ENCODE measurements at places on chromosomes 13 and 19.

- DNase-seq: no peak
Observed at GRCh38 chr13:51552027-51552426, 32.2 kb upstream of the WDFY2 start.

GRCh38 chr13:78045916-78046315, 127.3 kb upstream of the EDNRB start:
- DNase-seq: no peak

- no peak for DNase-seq
Observed at GRCh38 chr19:49800771-49801170, 12.3 kb downstream of the FUZ start.

GRCh38 chr13:40190641-40191100, 475.8 kb downstream of the FOXO1 start:
- DNase-seq: no peak

GRCh38 chr13:36160297-36160696, 29.1 kb upstream of the DCLK1 start:
- DNase-seq: no peak

DNA sequence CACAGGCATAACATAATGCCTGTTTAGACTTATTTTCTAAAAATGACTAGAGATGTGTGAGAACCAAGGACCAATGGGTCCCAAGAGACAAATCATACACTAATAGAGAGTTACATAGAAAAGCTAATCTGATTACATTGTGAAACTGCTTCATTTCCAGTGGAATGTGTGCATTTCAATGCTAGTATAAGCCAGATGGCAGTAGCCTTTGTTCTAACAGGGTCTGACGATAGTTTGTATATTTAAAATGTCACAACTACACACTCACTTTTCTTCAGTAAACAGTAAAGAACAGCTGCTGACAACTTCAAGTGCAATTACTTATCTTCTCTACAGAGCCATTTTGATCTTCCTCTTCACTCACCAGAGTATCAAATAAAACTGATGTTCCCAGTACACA, 4.3 kb upstream of the SLITRK5 start:
- DNase-seq: no peak

DNA sequence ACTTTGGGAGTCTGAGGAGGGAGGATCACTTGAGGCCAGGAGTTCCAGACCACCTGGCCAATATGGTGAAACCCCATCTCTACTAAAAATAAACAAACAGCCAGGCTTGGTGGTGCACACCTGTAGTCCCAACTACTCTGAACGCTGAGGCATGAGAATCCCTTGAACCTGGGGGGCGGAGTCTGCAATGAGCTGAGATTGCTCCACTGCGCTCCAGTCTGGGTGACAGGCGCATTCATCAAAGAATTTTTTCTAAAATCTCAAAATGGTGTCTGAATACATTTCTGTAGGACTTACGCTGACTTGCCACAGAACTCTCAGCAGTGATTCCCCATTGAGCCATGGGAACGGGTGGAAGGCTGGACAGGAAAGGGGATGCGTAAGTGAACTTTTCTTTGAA, 18.0 kb upstream of the ERVV-1 start:
- DNase-seq: no peak

- DNase-seq: no peak
Observed at GRCh38 chr19:645912-646778, 6.5 kb downstream of the FGF22 start.

DNA sequence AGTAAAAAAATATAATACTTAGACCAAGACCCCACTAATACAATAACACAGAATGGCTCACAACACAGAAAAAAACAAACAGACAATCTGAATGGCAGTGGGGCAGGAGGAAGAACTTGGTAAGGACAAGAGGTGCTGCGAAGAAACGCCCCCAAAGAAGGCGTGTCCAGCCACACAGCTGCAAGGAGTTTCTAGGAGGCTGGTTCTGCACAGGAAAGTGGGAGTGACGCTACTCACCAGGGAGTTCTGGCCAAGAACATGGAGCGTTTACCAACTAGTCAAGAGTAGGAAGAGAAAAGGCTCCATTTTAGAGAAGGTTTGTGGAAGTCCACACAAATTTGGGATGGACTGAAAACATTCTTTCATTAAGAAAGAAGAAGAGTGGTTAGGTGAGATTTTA, 95.3 kb upstream of the SLC15A1 start:
- no peak for DNase-seq

- DNase-seq: no peak
Observed at GRCh38 chr13:31956980-31957644, 74.5 kb upstream of the FRY start.

- no peak for DNase-seq
Observed at GRCh38 chr19:47523473-47523872, 8.6 kb upstream of the NAPA start.

- DNase-seq: no peak
Observed at GRCh38 chr19:2552859-2553258, 76.9 kb downstream of the GADD45B start.

DNA sequence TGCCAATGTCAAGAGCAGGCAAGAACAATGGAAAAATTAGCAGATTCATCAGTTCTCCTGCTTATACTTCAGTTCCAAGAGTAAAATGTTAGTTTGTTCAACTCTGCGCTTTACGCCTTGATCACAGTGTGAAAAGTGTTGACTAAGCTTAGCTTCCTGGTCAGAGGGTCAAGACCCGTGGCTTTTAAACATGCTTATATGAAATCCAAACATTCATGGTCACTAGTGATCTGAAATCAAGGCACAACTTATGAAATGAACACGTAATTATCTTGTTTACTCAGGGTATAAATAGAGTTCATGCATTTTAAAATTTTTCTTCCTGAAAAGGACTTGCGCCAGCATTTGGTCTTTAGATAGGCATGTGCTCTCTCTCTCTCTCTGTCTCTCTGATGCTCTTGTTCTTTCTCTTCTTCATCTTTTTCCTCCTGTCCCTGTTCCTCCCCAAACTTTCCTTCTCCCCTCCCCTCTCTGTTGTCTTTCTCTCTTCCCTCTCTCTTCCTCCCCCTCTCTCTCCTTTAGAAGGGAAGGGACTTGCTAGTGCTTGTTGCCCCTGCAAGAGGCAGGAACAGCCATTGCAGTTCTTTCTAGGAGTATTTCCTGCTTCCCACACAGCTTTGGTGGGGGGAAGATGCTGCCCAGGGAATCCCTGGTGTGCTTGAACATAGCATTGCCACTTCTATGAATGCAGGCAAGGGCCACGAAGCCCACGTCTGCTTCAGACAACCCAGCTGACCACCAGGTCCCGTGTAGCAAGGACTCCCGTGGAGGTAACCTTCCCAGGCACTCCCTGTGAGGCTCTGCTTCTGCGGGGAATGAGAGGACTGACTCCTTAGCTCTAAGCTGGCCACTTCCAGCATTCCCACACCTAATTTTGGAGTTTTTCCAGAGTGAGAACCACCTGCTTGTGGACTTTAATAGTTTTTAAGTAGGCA, 7.1 kb upstream of the ZNF536 start:
- no peak for DNase-seq

DNA sequence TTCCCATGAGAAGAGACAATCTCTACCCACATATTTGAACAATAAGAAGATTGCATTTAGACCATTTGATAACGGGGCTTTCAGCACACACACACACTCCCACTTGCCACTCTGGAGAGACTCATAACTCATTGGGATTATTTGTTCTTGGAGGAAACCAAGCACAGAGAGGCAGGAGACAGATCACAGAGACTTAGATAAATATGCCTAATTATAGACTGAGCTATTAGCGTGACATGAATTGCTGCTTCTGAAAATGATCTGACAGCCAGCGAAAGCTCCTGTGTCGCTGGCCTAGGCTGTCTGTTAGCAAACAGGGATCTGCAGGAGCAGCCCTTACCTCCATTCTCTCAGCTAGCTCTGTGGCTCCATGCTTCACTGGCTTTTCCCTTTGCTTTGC, 111.4 kb downstream of the CCNA1 start:
- DNase-seq: no peak

GRCh38 chr13:72379581-72379980, 347.8 kb downstream of the MZT1 start:
- DNase-seq: no peak

- no peak for DNase-seq
Observed at GRCh38 chr13:40878321-40878720, 88.9 kb downstream of the SLC25A15 start.

DNA sequence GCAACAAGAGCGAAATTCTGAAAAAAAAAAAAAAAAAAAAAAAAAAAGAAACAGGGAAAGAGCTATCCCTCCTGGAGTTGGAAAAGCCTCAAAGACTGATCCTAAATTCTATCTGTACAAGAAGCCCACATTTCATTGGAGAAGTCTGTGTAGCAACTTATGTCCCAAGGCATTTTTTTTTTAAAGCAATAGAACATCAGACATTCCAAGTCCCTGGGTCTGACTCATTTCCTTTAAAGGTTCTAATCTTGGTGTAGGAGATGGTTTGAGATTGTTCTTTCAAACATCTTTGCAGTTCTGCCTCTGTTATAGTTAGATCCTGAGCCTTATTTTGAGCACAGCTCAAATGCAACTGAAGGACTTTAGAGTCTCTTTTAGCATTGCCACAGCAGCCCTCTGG, 706.5 kb upstream of the MIR17HG start:
- no peak for DNase-seq

DNA sequence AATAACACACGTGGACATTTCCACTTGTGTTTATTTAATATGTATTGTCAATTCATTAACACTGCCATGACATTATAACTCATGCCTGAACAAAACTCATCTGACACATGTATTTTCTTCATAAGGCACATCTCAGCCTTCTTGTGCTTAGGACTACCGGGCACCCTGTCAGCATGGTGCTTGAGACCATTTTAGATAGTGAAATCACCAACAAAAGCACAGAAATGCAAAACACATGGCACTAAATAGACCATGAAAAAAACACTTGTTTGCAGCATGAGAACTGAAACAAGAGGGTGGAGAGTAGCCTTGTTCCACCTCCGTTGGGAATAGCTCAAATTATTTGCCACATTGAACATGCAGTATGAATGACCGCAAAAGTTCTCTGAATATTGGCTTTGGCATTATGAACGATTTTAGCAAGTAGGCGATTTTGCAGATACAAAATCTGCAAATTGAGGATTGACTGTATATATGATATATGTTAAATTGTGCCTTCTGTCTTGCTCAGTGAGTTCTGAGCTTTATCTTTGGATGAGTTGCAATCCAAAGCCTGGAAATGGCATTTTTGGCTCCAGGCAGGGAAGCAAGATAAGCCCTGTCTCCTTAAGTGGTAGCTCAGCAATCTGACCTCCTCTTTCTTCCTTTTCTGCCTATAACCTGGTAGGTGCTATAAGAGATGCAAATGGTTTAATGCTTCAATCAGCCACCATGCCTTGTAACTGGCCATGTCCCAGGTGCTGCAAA, 328.2 kb downstream of the HS6ST3 start:
- no peak for DNase-seq

DNA sequence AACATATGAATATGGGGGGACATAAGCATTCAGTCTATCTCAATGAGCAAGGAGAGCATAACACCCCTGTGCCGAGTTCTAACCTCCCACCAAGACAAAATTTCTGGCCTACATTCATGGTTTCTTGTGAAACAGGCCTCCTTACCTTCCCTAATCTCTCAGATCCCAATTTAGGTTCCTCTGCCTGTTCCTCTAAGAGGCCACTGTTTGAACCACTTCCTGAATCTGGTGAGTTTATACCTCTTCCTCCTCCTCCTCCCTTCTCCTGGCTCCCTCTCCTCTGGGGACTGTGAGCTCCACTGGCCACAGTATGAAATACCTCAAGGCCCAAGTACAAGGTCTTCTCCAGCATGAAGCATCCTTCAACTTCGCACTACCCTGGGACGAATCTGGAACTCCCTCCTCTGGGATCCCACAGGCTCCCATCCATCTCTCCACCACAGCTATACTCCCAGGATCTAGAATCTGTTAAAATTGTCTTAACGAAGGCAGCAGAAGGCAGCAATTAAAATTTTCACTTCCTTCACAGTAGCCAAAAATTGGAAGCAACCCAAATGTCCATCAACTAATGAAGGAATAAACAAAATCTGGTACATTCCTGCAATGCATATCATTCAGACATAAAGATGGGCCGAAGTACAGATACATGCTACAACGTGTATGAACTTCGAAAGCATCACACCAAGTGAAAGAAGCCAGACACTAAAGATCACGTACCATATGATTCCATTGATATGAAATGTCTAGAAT, 7.8 kb upstream of the SIGLECL1 start:
- no peak for DNase-seq

DNA sequence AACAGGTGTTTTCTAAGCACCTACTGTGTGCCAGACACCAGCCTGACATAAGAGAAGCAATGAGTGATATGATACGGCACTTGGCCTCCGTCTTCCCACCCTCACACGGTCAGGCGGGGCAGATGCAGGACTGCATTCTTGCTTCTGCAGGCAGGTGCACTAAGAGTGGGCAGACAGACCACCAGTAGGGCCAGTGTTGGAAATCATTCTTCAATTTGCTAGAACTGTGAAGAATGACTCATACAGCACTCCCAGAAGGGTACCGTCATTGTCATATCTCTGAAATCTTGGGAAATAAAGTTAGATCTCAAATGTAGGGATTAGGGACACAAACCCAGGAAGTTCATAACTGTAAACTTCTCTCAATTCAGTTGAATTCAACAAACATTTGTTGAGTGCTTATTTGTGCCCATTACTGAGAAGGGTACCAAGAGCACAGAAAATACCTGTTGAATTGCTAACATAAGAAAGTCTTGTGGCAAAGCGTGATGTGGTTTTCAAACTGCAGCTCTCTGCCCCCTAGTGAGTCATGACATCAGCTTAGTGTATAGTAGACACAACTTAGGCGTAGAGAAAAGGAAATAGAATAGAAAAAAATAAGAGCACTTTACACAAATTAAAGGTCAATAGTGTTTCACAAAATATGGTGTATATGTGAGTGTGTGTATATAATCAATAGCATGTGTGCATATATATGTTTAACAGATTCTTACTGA, 76.1 kb downstream of the TEX26 start:
- no peak for DNase-seq

GRCh38 chr19:49400029-49400428, 12.0 kb downstream of the KASH5 start:
- no peak for DNase-seq

DNA sequence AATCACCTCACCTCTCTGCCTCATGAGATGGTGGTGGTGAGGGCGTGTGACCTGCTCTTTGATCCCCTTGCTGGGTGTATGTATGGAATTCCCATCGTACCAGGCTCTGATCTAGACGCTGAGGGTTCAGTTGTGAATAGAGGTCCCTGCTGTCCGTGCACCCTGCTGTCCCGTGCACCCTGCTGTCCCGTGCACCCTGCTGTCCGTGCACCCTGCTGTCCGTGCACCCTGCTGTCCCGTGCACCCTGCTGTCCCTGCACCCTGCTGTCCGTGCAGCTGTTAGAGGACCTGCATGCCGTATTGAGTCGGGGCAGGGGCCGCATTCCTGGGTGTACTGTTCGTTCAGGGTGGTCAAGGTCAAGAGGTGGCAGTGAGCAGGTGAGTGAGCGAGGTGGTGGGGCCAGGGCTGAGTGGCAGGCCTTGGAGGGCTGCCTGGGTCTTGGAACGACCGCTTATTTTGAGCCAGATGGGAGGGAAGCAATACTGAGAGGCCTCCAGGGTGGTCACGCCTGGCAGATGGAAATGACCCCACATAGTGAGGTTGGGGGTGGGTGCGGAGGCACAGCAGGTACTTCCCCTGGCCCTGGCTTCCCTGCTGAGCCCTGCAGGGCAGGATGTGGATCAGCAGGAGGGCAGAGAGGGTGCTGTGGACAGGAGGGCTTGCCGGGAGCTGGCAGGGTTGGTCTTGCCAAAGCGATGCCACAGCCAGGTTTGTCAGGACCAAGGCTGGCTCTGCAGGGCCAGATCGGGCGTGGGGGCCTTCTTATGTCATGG, 4.6 kb upstream of the EPN1 start:
- no peak for DNase-seq
